ENCODE measurements at places on chromosomes 16 and 17.

GRCh38 chr17:27804113-27804512 lies 3.8 kb upstream of the NOS2 start:
- DNase-seq, result no peak

- no peak for DNase-seq
These were observed 335.8 kb downstream of the WWOX start for GRCh38 chr16:78435260-78435659.

DNA sequence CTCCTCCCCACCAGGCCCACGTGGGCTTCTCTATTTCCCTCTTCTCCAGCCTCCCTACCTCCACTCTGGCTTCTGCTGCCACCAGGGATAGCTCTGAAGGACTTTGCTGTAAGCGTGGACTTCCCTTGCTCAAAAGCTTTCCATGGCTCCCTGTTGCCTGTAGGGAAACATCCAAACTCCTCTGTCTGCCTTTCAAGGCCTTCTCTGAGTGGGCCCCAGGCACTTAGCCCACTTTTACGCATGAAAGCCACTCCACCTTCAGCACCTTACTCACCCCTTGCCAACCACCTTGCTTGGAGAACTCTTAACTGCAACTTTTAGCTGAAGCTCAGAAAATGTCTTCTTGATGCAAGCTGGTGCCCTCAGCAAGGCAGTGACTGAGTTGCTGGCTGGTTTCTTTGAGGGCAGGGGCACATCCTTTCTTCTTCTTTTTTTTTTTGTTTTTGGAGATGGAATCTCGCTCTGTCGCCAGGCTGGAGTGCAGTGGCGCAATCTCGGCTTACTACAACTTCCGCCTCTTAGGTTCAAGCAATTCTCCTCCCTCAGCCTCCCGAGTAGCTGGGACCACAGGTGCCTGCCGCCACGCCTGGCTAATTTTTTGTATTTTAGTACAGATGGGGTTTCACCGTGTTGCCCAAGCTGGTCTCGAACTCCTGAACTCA lies 52.0 kb upstream of the DLX4 start:
- DNase-seq, result no peak

DNA sequence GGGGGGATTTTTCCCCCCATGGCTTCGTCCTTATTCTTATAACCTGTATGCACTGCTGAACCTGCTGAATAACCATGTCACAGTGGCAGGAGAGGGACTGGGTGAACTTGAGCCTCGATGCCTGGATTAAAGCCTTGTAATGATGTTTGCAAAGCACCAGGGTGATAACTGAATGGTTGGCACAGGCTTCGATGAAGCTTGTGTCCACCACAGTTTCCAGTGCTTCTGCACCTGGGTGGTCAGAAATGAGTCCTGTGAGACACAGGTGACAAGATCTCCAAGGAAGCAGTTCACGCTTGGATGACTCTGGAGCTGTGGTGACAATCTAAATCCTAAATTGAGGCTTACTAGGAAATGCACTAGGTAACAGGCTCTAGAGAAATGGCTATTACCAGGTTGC lies 729.3 kb downstream of the MAF start:
- no peak for DNase-seq

All from RCC 7860 (cell line).